ENCODE measurements at places on chromosomes 5 and 9.

DNA sequence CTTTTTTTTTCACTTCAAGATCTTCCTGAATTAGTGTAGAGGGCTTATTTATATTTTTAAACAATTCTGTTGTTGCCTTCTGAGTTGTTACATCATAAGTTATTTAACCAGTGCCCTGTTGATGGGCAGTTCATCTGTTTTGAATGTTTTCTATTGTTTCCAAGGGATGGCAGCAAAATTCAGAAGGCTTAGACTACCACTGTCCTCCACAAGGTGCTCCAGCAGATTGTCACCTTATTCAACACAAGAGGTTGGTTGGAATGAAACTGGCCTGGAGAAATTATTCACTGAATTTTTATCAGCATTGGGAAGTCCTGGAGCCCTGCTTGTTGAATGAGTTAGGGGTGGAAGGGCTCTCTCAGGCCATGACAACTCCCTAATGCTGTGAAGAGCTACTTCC lies 1.3 kb upstream of the KLHL9 start:
- DNase-seq, result no peak

DNA sequence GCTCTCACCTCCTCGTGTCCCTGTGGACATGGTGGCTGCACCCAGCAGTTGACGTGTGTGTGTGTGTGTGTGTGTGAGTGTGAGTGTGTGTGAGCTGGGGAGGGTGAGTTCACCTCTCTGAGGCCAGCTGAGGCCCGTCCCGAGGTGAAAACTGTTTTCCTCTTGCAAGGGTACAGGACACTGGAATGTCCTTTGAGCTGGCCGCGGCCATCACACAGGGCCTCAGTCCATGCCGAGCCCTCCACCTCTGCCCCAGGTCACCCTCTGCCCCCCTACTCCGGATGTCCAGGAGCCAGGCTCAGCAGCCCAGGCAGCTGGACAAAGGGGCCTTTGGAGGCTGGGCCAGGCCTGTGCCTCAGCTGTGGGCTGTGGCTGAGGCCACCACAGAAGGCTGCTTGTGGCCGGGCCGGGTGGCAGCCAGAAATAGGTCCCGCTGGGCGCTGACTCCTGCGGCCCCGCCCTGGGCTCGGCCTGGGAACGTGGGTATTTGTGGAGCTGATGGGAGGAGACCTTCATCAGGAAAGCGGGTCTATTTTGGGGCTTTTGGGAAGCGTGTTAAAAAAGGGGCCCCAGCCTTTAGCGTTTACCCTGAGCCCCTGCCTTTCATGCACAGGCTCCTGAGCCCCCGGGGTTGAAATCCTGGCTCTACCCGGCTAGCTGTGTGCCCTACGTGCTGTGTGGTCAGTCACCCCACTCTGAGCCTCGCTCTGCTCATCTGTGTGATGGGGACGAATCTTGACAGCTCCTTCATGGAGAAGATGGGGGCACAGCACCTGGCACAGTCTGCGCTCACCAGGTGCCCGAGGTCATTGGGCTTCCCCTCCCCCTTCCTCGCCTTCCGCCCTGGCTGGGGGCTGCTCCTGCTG lies 75.1 kb upstream of the IER5L start:
- no peak for DNase-seq

DNA sequence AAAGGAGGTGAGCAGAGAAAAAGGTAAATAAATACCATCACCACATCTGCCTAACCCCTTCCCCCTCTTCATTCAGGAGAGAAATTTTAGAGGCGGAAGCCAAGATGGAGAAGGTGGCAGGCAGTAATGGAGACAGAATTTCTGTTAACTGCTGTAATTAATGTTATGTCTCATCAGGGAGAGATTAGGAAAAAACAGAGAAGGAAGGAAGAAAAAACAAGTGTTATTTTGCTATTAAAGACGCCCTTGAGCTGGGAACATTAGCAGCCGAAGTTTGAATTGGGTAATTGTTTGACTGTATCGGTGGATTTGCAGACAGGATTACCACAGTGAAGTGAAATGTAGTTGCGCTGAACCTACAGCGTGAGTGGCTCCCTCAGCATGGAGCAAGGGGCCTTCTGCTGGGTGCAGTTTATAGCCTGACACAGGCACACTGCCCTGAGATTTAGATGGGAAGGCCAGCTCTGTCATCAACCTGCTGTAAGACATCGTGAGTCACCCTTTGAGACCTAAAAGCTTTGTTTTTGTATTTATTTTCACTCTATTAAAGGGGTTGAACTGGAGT lies 136.3 kb downstream of the ASTN2 start:
- DNase-seq, result no peak

DNA sequence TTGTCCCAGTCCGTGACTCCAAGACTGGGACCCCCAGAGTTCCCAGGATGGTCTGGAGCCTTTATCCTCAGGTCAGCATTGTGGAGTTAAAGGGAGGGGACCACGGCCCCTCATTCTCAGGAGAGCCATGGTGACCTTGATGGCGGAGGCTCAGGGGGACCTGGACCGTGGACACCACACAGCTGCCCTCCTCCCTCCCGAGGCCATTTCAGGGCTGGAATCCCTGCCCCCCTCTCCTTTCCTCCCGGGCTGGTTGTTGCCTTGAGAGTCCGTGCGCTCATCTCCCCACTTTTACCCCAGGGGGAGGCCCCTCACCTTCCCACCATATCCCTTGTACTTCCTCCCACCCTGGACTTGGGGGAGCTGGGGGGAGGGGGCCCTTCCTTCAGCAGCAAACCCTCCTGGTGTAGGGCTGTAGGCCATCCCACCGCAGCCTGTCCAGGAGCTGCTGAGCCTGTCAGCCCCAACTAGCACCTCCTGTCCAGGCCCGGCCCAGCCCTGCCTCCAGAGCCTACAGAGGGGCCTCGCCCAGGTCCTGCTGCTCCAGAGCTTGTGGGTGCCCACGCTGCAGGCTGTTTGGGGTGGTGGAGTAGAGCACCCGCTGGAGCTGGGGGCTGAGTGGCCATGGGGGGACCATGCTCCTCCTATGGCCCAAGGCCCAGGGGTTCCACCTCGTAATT lies 14.3 kb upstream of the AJM1 start:
- no peak for DNase-seq

- DNase-seq, result no peak
Observed at GRCh38 chr5:167573370-167574127, 717.9 kb upstream of the WWC1 start.

DNA sequence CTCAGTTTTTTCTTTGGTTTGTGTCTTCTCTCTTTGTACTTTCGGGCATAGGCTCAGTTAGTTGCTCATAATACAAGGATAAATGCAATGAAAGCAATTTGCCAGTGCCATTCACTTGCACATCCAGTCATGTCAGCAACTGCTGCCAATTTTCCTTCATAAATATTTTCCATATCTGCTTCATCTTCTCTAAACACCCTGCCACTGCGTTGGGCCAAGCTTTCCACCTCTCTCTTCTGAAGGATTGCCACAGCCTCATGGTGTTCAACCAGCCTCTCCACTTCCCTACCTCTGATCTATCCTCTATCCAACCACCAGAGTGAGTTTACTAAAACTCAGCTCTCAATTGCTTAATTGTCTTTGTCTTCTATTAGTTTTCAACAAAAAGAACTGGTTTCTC lies 192.5 kb upstream of the ZNF462 start:
- no peak for DNase-seq

- DNase-seq, result no peak
Observed at GRCh38 chr5:95983509-95983908, 21.9 kb upstream of the ELL2 start.

- DNase-seq, result no peak
Observed at GRCh38 chr9:111423389-111423788, 60.8 kb downstream of the ECPAS start.

GRCh38 chr5:78527054-78527859 lies 121.3 kb downstream of the LHFPL2 start:
- no peak for DNase-seq

GRCh38 chr9:126128494-126129142 lies 198.0 kb upstream of the MVB12B start:
- no peak for DNase-seq

DNA sequence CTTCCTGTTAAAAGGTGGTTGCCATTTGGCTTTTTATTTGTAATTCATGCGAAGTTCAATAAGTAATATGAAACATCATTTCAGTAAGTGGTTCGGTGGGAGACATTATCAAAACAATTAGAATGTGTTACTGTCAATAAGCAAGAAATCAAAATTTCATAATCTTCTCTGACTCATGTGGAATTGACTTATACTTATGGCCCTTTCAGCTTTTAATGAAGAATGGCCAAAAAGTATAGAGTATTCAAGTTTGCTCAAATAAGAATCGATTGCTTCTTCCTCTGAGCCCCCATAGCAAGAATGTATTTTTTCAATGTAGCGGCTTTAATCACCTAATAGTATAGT lies 174.5 kb downstream of the AOPEP start:
- DNase-seq, result no peak

- no peak for DNase-seq
Observed at GRCh38 chr5:180541710-180542109, 47.5 kb downstream of the CNOT6 start.

- no peak for DNase-seq
Observed at GRCh38 chr9:11871852-11872251, 821.3 kb upstream of the TYRP1 start.

DNA sequence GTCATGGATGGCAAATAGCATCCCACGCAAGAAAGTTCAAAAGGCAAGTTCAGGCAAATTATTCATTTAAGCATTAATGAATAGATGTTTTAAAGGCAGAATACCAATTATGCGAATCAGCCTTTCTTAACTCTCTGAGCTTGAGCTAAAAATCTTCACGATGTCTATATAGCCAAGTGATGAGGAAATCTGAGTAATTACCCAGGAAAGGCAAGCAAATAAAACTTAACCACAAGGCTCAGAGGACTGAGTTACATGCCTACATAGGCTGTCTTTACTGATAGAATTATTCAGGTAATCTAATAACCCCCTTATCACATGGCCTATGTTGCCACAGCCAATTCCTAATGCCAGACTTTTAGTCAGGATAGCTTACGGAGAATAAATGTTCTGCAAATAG lies 120.8 kb upstream of the MTAP start:
- no peak for DNase-seq
